ENCODE measurements at places on chromosomes 4 and X. TPM values are rescaled to one million over a fixed set of nuclear protein-coding genes. Genes with fewer than 3 reads are reported as not detected.

ANK2 gene
- 31.4 TPM for total RNA-seq

BEX5 gene
- 3.7 TPM for total RNA-seq

- DNase-seq, result no peak
Observed at GRCh38 chrX:140317462-140317861, 187.4 kb downstream of the SOX3 start.

ZNF182 gene
- total RNA-seq, result 7.0 TPM

CT45A10 gene
- total RNA-seq, result not detected

BST1 gene
- 18.6 TPM for total RNA-seq

PCSK1N gene
- 4.5 TPM for total RNA-seq

PPP2R2C gene
- 2.8 TPM for total RNA-seq

DNA sequence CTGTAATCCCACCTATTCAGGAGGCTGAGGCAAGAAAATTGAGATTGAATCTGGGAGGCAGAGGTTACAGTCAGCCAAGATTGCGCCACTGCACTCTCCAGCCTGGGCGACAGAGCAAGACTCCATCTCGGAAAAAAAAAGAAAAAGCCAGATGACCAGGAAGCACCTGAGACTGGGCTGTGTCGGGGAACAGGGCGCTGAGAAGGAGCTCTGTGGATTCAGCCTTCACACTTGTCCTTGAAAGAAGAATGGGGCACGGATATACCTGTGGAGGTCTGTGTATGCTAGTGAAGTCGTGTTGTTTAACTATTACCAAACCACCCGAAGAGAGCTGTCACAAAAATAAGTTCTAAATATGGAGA is 39.3 kb upstream of the TADA2B start:
- no peak for DNase-seq

DNA sequence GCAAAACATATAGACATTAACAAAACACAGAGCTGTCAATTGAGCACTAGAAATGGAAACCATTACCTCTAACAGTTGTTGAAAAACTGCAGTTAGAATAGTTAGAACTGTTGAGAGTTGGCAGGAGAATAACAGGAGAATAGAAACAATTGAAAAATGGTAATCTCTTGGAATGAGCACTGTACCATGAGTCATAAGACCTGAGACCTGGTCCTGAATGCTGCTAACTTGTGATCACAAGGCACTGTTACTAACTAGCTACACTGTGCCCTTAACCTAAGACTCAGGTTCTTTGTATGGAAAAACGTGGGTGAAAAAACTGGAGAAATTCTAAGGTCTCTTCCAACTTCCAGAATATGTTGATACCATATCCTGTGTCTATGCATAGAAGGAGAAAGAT is 29.3 kb downstream of the FAM114A1 start:
- DNase-seq, result no peak

ZNF732 gene
- 0.44 TPM for total RNA-seq

TMEM271 gene
- not detected for total RNA-seq

RASGEF1B gene
- total RNA-seq, result 8.4 TPM

GRCh38 chr4:175509320-175509719 is 302.7 kb downstream of the GPM6A start:
- DNase-seq, result no peak

- DNase-seq, result no peak
Observed at GRCh38 chr4:186936496-186937375, 213.1 kb upstream of the FAT1 start.

RBM47 gene
- total RNA-seq, result 110 TPM

TRIM61 gene
- 2.6 TPM for total RNA-seq

CCDC120 gene
- 16.9 TPM for total RNA-seq

PARM1 gene
- total RNA-seq, result 134 TPM

EGF gene
- 0.23 TPM for total RNA-seq

DNA sequence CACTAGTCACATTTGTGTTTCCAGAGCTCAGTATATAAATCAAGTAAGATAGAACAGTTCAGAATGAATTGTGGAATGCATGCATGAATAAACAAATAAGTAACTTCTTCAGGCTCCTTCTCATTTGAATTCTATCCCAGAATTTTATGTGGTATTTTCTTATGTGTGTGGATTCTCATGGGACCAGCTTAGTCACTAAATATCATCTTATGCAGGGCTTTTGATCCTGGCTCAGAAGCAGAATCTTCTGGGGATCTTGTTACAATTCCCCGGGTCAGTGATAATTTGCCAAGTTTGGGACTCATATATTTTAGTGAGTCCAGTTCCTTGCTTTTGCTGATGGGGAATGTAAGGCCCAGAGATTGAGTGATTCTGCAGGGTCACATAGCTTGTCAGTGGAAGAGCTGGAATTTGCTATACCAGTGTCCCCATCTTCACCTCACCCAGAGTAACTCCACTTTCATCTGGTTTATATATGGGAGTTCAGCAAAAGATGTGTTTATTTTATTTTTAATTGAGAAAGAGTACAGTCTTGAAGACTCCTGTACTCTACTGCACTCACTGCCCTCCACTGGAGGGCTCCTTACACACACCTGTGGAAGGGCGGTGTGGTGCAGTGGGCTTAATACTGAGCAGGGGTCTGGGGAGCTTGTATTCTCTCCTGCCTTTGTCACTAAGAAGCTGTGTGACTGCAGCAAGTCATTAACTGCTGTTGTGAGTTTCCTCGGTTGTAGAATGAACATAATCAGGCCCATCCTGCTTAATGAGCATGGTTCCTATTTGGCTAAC is 198.2 kb upstream of the CXorf66 start:
- DNase-seq, result no peak

DNA sequence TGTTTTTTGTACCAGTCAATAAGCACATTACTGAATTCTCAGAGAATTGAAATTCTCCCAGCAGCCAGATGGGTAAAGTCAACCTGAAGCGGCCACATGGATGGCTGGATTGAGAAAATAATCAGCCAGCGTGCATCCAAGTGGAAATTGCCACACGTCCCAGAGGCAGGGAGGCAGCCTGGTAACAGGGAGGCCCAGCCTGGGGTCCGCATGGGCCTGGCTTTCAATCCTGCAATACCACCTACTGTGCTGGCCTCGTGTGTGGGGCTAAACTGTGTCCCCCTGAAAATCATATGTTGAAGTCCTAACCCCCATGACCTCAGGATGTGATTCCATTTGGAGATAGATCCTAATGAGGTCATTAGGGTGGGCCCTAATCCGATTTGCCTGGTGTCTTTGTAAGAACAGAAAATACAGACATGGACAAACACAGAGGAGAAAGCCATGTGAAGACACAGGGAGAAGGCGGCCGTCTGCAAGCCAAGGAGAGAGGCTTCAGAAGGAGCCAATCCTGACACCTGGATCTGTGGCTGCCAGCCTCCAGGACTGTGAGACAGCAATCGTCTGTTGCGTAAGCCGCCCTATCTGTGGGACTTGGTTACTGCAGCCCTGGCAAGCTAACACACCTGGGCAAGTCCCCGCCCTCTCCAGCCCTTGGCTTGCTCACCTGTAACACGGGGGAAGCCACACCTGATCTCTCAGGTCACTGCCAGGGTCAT is 90.3 kb downstream of the JAKMIP1 start:
- no peak for DNase-seq
